Effector CD4-positive, alpha-beta T cell (primary cell): ENCODE measurements at places on chromosomes 1 and 21.

DNA sequence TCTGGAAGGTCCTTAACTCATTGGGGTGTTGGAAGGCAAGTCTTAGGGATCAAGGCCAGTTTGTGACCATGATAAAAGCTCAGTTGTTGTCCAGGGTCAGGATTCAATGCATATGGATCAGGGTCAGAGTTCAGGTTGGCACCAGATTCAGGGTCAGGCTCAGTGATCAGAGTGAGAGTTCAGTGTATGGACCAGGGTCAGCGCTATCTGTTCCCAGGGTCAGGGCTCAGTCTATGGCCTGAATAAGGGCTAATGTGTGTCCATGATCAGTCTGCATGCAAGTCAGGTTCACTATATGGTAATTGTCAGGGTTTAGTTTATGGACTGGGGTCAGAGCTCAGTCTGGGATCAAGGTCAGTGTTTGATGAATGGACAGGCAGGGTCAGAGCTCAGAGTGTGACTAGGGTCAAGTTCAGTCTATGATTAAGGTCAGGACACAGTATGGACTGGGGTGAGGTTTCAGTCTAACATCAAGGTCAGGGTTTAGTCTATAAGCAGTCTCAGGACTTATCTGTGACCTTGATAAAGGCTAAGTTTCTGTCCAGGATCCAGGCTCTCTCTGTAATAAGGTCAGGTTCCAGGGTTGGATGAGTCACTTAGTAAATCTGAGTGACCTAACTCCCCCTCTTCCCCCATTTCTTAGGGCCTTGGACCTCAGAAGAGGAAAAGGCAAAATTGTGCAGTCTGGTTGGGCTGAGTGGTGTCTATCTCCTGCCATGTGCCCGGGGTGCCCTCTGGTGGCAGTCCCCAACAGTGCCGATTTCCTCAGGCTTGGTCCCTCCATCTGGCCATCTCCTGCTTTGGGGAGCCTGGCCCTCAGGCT lies 23.8 kb downstream of the KNCN start:
- DNase-seq: peak; percentile 55

- DNase-seq: no peak
Measured at GRCh38 chr1:92037400-92037799, 7.6 kb downstream of the EPHX4 start.

DNA sequence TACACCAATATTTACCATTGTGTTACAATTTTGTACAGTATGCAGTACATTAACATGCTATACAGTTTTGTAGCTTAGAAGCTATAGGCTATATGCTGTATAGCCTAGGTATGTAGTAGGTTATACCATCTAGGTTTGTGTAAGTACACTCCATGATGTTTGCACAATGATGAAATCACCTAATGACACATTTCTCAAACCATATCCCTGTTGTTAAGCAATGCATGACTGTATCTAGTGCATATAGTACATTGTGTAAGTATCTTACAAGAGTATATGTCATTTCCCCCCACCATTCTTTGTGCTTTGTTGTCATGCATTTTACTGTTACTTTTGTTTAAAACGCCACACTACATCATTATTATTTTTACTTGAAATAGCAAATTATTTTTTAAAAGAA lies 65.7 kb upstream of the RNF11 start:
- no peak for DNase-seq

GRCh38 chr1:87053446-87053845 lies 139.0 kb downstream of the HS2ST1 start:
- DNase-seq: no peak

DNA sequence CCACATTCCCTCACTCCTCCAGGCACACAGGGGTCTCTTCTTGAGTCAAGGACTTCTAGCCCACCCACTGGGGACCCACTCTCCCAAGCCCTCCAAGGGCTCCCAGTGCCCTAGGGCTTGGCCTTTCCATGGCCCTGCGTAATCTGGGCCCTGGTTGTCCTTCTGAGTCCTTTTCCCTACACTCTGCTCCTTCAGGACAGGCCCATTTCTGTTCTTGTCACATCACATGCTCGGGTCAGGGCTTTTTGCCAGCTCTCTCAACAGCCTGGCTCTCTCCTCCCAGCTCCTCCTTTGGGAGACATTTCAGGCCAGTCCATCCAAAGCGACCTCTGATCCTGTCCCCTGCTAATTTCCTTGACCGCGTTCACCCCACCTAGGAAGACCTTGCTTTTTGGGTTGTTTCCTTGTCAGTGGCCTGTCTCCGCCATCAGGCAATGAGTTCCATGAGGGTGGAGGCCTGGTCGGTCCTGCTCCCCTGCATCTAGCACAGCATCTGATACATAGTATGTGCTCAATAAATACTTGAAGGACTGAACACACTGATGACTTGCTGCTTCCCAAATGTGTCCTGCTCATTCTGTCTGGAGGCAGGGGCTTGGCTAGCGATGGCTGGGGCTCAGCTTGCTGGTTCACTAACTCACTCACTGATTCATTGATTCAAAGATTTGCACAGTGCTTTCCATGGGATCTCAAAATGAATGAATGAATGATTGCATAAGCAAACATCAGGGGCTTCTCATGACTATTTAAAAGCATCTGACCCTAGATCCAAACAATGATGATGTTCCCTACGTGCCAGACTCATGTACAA lies 44.8 kb downstream of the DHRS3 start:
- no peak for DNase-seq

DNA sequence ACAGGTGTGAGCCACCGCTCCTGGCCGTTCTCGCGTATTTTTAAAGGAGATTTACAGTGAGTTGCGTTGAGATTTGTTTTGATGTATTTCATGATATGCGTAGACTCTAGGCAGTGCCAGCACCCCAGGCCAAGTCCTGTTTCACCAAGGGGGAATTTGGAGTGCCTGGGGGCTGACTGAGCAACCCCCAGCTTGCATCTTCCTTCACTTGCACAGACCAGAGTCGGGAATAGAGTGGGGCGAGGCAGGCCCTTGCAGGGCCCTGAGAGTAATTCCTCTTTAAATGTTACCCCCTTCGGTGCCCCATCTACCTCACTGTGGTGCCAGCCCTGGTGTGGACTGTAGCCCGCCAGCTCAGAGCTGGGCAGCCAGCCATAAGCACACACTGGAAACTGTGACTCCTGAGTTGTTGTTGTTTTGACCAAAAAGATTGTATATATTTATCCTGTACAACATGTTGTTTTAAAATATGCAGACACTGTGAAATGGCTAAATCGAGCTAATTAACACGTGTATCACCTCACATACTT lies 269.5 kb downstream of the NPHP4 start:
- DNase-seq: no peak

GRCh38 chr1:29696656-29697390 lies 460.5 kb downstream of the PTPRU start:
- DNase-seq: no peak

GRCh38 chr1:26287033-26287711 lies 7.3 kb downstream of the SH3BGRL3 start:
- DNase-seq: peak; percentile 64

- DNase-seq: no peak
Measured at GRCh38 chr21:45356653-45357435, 48.1 kb upstream of the COL18A1 start.

- peak; percentile 69 for DNase-seq
Measured at GRCh38 chr1:1019122-1019999, 559 bp upstream of the AGRN start.

- no peak for DNase-seq
Measured at GRCh38 chr21:41187537-41188025, 19.6 kb downstream of the BACE2 start.

DNA sequence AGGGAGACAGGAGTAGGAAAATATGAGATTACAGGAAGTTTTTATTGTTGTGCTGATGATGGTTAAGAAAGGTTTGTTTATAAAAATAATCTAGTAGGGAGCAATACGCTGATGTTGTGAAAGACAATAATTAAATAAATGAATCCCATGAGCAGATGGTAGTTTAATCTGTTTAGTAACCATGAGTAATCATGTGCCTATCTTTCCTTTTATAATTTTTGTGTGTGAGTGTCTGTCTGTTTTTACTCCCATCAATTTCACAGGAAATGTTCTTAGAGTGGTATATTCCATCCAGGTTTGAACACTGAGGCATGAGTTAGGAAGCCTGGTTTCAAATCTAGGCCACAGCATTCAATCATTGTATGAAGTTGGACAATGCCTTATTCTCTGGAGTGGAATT lies 180.5 kb downstream of the OLFM3 start:
- no peak for DNase-seq

DNA sequence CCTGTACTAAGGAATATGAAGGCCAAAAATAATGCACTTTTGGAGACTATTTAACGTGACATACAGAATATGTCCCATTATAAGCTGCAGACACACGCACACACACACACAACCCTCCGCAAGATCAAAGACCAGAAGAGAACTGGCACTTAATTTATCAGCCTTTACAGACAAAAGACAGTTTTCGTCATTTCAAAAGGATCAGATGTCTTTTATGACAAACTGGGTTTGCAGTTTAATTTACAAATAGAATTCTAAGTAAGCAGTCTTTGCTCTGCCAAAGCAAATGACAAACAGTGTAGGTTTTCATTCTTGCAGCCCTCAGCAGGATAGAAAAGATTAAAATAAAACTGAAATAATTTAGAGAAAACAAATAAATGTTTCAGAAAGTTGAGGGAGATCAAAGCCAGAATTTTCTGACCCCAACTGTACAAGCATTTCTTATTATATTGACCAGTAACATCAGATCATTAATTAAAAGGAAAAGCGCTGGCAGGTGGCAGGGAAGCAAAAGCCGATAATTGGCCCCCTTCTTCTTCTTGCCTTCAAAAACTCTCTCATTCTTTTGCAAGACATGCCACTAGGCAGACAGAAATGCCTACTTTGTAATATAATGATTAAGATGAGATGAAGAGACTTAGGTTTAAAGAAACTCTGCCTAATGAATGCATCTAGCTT lies 169.0 kb downstream of the DENND1B start:
- no peak for DNase-seq

GRCh38 chr1:206512058-206512850 lies 4.9 kb downstream of the RASSF5 start:
- no peak for DNase-seq

GRCh38 chr1:212782422-212783154 lies 9.0 kb downstream of the NSL1 start:
- no peak for DNase-seq

GRCh38 chr1:247746391-247746935 lies 1.5 kb downstream of the OR14A2 start:
- DNase-seq: no peak

- DNase-seq: no peak
Measured at GRCh38 chr1:1752636-1753606, 25.3 kb downstream of the NADK start.

GRCh38 chr1:164707868-164708331 lies 148.9 kb downstream of the PBX1 start:
- DNase-seq: no peak

DNA sequence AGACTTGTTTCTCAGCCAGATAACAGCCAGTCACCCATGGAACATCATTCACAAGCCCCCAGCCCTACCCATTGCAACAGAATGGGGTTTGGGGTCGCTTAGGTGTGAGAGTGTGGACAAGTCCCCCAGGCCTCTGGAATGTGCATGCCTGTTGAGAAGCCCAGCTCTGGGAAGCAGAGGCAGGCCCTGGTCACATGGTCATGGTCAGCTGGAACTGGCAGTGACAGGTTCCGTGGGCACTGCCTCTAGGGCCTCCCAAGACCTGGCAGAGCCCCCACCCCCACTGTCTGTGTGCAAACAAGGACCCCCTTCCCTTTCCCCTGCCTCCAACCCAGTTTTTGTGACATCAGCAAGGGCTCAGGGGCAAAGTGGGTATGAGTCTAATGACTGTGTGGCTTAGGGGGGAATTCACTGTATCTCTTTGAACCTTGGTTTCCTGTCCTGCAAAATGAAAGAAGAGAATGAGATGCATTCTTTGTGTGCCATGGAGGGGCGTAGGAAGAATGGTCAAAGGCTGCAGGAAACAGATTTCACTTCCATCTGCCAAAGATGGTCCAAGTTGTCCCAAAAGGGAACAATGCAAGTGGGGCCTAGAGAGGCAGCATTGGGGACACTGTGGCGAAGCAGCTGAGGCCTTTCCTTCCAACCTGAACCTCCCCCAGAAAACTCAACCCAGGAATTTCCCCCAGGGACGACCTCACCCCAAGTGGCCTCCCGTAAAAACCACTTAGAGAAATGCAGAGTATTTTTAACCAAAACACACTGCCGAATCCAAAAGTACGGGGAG lies 34.7 kb upstream of the SELENON start:
- no peak for DNase-seq

DNA sequence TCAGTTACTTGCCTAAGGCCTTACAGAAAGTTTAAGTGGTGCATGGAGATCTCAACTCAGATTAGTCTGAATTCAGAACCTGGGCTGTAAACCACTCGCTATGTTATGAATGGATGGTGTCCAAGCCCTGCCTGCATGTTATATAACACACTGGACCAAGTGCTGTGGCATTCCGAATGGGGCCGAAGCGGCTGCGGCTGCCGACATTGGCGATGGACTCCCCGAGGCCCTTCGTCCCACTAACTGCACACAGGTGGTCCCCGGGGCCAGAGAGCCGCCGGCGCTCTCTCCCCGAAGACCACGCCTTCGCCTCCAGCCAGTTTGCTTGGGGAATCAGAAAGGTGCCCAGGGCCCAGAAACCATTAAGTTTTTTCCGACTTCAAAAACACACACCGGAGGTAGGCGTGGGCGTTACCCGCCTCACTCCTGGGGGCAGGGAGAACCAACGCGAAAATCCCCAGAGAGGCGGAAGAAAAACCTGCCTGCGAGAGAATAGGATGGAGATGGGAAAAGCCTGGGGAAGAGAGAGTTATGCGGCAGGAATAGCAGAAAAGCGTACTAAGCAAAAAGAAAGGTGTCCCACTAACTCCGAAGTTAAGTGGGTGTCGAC lies 579 bp upstream of the TENT5C start:
- DNase-seq: no peak

- no peak for DNase-seq
Measured at GRCh38 chr21:35195232-35195631, 146.1 kb upstream of the RUNX1 start.

DNA sequence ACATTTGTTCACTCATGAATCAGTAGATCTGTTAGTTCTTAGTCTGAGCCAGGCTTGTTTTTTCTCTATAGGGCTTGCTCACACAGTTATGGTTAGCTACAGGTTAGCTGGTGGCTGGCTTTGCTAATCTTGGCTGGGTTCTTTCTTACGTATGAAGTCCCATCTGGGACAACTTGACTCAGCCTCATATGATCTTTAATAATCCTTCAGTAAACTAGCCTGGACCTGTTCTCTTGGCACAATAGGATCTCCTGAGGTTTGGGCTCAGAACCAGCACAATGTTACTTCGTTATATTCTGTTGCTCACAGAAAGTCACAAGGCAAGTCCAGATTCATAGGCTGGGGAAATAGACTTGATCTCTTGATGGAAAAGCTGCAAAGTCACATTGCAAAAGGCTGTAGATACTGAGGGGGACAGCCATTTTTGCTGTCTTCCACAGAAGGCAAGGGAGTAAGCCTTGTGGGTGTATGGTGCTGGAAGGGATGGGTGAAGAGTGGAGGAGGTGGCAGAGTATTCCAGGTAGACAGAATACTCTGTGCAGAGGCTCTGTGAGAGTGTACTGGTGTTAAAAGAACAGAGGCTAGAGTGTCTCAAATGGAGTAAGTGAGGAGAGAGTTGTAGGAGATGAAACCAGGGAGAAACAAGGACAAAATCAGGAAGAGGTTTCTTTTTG lies 24.4 kb downstream of the EFCAB7 start:
- DNase-seq: no peak

- DNase-seq: no peak
Measured at GRCh38 chr1:37073854-37074379, 39.6 kb upstream of the GRIK3 start.
